ENCODE measurements at places on chromosomes 12 and 14.

DNA sequence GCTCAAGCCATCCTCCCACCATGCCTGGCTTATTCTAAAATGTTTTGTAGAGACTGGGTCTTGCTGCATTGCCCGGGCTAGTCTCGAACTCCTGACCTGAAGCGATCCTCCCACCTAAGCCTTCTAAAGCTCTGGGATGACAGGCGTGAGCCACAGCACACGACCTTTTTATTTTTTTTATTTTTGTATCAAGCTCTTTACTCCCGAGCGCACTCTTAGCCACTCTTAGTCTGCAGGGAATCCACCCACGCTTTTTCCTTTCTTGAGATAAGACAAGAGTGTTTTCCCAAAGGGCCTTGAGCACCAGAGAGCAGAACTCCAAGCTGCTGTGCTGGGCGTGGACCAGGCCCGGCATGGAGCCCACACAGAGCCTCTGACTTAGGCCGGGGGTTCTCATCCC is 23.4 kb downstream of the MAP1LC3B2 start:
- DNase-seq = no peak

DNA sequence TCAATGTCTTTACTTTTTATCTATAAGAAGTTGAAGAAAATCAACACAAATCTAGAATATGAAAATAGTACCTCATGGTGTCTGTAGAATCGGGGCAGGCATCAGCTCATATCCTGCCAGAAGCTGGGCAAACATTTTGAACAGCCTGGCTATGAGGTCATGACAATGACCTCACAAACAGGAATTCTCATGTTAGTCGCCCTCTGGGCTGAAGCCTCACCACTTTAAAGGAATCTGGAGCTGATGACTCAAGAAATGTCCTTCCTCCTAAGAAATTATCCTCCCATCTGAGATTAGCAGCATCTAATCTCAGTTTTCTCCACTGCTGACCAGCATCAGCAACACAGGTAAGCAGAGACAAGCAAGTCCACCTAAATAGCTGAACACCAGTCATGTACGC is 27.1 kb downstream of the CLIP1 start:
- no peak for DNase-seq

DNA sequence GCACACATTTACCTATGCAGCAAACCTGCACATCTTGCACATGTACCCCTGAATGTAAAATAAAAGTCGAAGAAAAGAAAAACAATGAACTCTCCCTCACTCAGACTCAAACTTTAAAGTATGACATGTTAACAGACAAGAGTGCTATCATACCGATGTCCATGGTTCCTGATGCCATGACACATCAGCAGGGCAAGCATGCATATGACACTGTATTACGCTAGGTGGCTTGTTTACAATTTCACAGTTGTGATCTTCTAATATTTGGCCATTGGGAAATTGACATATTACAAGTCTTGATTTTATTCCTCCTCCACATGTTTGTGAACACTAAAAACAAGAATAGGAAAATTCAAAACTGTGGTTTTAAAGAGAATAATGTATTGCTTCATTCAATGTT is 126.6 kb downstream of the ADAMTS20 start:
- no peak for DNase-seq

- no peak for DNase-seq
Measured at GRCh38 chr12:59823567-59823966, 227.7 kb downstream of the SLC16A7 start.
